ENCODE measurements at places on chromosomes 5 and 9. TPM values are rescaled to one million over a fixed set of nuclear protein-coding genes. Genes with fewer than 3 reads are reported as not detected.

The CTSV gene
- total RNA-seq = 1.1 TPM

The ERGIC1 gene
- 41.9 TPM for total RNA-seq

The GFM2 gene
- total RNA-seq = 30.9 TPM

The MTREX gene
- 87.4 TPM for total RNA-seq

The PDLIM4 gene
- total RNA-seq = not detected

- no peak for DNase-seq
Measured at GRCh38 chr9:83422527-83422926, 115.7 kb downstream of the FRMD3 start.

DNA sequence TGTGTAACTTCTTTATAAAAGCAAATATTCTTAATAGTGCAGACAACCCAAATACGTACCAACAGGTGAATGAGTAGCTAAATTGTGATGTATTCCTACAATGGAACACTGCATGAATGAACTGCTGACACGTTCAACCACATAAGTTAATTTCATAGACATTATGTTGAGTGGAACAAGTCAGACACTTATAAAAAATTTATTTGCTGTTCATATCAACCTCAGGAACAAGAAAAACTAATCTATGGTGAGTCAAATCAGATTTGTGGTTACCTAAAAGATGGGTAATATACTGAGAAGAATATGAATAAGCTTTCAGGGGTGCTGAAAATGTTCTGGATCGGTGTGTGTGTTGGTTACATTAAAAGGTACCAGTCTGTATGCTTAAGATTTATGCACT is 35.7 kb downstream of the INVS start:
- DNase-seq = no peak

DNA sequence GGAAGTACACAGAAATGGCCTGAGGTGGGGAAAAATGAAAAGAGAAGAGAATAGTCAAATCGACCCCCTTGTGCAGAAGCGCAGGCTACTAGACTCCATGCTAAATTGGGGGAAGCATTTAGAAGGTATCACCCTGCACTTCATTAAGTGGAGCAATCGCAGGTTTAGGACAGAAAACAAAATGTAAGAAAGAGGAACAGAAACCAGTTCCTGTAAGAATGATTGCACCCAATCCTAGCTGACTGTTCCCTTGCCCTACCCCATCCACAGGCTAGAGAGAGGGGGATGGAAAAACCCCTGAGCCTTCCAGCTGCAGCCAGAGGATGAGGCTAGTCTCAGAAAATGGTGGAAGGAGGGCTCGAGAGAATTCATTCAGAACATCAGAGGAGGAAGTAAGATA is 23.9 kb upstream of the PPP1R2B start:
- DNase-seq = no peak

DNA sequence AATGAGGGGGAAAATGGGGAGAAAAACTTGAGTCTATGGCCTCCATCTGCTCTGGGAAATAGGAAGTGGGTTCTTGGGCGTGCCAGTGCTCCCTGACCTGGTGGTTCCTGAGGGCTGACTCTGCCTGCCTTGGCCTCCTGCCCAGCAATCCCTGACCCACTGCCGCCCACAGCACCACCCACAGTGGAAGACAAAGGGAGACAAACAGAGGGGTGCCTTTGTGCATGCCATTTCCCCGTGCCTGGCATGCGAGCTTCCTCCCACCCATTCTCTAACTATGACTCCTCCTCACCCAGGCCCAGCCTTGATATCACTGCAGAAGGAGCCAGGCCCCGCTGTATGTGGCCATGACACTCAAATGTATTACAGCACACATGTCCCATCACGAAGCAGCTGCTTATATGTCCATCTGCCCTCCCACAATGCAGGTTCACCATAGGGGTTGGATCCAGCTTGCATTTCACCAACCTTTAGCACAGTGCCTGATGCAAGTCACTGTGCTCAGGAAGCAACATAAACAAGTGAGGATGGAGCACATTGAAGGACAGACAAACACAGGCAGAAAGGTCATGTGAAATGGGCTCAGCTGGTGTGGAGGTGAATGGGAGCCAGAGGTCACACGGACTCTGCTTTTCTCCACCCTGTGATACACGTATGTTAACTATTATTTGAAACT is 84.4 kb downstream of the ADRB2 start:
- DNase-seq = peak; percentile 10

DNA sequence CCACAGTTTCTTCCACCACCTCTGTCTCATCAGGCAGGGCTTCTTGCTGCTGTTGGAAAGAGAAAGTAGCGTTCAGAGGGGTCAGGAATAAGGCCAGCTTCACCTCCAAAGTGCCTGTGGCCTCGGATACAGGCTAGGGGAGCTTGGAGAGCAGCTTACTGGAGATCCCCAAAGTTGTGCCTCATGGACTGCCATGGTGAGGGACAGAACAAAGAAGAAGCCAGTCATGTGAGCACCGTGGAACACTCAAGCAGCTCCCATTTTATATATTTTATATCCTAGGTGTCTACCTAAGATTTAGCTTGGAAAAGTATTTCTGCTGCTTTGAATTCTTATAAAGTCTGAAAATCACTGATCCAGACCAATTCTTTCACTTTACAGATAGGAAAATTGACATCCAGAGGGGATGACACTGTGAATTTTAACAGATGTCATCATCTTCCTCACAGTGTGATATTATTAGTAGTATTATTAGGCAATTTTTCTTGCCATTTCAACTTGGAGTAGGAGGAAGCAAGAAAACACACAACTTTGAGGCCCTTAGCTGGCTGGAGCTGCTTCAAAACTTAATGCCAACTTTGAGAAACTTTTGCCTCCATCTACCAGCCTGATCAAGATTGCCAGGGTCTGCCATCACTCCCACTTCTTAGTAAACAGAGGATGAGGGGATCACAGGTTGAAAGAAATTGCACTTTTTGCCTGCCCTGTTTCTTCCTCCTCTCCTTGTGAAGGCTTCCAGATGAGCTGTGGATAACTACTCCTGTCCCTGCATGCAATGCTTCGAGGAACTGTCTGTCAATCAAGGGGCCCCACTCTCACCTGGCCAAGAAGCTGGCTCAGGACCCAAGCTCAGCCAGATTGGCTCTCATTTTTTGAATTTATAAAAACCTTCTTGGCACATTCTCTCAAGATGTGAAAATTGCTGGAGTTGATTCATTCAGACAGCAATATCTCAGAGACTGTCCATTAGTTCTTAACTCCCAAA is 11.8 kb downstream of the SPARC start:
- DNase-seq = no peak

DNA sequence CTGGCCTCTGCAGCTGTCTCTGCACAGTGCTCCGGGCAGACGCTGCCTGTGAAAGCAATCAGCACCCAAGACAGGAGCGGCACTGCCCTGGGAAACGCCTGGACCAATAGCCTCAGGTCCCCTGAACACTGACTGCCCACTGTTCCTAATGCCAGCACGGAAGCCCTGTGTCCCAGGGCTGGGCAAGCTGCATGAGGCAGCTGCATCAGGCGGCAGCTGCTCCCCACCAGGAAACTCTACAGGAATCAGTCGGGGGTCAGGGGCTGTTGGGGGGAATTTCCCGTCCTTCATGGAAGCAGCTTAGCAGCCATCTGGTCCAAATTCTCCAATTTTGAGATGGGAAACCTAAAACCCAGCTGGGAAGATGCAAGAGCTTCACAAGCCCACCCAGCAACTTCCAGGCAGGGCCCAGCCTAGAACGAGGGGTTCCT is 118.6 kb downstream of the VAV2 start:
- DNase-seq = no peak

GRCh38 chr5:54742417-54742891 is 224.9 kb downstream of the SNX18 start:
- no peak for DNase-seq

DNA sequence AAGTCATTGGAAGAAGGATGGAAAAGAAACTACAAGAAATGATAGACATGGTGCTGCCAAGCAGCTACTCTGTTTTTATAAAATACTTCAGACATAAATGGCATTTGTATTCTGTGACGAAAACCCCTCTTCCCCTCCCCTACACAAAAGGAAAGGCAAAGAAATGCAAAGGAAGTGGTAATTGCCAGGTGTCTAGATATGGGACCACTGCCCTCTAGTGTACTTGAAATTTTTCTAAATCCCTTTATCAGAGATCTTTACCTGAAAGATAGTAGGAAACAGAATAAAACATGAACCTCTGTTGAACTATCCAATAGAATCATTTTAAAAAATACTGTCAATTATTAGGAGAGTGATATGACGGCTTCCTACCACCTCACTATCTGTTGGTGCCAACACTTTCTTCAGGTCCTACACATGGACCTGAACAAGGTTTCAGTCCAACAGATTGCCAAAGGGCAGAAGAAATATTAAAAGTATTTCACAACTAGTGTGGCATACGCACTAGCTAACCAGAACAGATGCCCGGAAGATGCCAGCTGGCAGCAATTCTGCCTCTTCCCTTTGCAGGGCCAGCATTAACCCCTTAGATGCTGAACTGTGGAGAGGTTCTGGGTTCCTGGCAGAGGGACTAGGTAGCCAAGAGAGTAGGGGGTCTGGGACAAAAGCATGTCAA is 104.1 kb downstream of the TSSK1B start:
- no peak for DNase-seq

GRCh38 chr5:87300176-87300575 is 32.5 kb downstream of the RASA1 start:
- no peak for DNase-seq

GRCh38 chr5:76425928-76426804 is 23.1 kb downstream of the IQGAP2 start:
- no peak for DNase-seq

GRCh38 chr5:139799359-139799758 is 3.8 kb downstream of the PSD2 start:
- DNase-seq = no peak

DNA sequence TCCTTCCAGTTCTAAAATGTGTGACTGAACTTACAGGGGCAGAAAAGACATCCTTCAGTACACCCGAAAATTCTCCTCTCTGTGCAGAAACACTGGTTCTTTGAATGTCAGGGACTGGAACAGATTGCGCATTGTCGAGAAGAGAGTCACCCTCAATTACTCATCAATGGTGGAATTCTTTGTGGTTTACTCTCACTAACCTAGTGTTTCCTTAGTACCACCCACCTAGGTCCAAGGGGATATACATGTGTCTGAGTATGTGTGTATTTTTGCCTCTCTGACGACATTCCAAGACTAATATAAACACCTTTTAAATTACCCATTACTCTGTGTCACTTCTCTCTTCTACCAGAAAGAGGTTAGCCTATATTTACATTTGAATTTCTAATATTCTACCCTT is 660.8 kb downstream of the TLE1 start:
- no peak for DNase-seq

- DNase-seq = peak; percentile 70
Measured at GRCh38 chr9:130172161-130172857, at the start of gene NCS1. Gene NCS1 (plus strand): TSS chr9:130172404. CDS start chr9:130172664, 260 bp downstream.
